Left renal cortex interstitium (tissue), 4 donors: ENCODE measurements at places on chromosomes 16 and 17.

- no peak for DNase-seq
These were observed 17.2 kb upstream of the ABR start for GRCh38 chr17:1196946-1197345.

DNA sequence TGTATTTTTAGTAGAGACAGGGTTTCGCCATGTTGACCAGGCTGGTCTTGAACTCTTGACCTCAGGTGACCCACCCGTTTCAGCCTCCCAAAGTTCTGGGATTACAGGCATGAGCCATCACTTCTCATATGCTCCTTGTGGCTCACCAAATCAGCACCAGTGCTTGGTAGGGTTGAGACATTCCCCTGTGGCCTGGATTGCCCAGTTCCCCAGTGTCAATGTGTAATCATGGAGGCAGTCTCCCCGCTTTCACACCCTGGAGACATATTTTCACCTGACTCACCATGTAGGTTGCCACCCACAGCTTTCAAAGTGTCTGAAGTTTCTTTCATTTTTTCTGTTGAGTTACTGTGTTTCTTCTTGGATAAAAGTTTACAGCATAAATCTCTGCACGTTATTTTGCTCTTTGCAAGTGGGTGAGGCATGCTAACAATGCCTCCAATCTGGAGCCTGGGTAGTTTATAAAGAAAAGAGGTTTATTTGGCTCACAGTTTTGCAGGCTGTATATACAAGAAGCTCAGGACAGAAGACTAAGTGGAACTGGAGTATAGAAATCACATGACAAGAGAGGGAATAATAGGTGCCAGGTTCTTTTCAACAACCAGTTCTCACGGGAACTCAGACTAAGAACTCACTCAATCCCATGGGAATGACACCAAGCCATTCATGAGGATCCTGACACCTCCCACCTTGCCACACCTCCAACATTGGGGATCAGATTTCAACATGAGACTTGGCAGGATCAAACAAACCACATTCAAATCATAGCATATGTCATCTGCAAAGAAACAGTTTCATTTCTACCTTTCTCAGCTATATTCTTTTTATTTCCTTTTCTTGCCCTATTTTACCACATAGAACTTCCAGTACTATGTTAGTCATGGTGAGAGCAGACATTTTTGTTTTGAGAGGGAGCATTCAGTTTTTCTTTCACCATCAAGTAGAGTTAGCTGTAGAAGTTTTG lies 113.2 kb downstream of the PHKB start:
- DNase-seq = no peak

GRCh38 chr17:51365090-51365489 lies 104.7 kb downstream of the UTP18 start:
- no peak for DNase-seq

DNA sequence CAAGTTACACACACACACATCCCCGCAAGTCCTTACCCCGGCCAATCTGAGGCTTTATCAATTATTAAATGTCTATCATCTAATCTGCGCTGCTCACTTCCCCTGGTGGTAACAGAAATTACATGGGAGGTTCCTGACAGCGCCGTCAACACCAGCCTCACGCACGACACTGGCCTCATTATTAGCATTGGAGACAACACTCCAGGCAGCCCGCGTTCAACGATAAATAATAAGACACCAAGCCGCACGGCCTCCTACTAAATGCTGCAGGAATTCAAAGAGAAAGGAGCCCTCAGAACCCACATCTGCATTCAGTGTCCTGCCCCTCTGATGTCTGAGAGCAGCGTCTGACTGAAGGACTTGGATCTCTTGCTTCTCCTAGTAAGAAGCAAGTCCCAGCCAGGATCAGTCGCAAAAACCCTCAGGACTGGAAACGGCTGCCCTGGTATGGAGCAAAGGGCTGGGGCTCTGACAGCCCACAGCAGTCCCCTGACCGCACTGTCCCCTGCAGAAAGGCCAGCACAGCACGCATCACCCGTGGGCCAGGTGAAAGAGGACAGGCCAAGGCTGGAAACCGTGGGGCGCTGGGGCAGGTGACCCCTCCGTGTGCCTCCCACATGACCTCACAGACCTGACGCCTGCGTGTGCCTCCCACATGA lies 7.6 kb upstream of the RPH3AL start:
- DNase-seq = no peak

GRCh38 chr17:63740464-63741142 lies 996 bp downstream of the STRADA start:
- no peak for DNase-seq

GRCh38 chr17:48463526-48463925 lies 33.5 kb upstream of the SKAP1 start:
- no peak for DNase-seq

DNA sequence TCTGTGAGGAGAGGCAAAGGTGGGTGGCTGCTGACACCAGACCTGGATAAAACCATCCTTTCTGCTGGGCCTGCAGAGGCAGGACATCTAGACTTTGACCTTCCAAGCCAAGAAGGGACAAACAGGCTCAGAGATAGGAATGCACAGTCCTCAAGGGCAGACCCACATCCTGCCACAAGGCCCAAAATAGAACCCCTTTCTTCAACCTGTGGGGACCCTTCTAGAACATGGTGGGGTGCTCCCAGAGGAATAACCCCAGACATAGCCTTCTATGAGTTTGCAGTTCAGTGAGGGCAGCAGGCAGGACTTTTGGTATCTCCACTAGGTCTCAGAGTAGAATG lies 3.8 kb upstream of the CBFB start:
- DNase-seq = no peak

DNA sequence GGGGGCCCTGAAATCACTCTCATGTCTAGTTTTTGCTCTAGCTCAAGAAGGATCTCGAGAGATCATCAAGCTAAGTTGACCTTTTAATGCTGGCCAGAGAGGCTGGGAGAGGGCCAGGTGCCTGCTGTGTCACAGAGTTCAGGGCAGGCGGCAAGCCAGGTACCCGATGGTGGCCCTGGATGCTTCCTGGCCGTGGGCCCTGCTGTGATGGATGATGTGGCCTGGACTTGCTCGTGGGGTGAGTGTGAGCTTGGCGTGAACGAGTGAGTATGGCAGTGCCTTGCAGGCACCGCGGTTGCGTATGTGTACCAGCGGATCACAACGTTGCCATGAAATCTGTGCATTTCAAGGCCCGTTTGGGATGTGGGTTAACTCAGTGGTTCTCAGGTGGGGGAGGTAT lies 7.4 kb downstream of the IRF8 start:
- DNase-seq = no peak

DNA sequence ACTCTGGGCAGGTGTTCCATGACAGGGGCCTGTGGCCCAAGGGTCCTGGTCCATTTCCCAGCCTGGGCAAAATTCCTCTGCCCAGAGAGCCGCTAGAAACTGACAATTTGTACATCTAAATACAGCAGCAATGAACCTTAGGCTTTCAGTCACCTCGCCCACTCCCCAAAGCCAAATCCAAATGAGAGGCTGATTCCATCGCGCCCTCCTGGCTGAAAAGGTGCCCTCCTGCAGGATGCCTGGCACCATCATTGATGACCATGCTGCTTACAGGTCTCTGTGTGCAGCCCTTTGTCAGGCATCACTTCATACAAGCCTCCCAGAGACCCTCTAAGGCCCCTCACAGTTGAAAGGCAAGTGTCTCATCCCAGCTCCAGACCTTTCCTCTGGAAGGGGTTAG lies 114.7 kb downstream of the C16orf78 start:
- no peak for DNase-seq

DNA sequence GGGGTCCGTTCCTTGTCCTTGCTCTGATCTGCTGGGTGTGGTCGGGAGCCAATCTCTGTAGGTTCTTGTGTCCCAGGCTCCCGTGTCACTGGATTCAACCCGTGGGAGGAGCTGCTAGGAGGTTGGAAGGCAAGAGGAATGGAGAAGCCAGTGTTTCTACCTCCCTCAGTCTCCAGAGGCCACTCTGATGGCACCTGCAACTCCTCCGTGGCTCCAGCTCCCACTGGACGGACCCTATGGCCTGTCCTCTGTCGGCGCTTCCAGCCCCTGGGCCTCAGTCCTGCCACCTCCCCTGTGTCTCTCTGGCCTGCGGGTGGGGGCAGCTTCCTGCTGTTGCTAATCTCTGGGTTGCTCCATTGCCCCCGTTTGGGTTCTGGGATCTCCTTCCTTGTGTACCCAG lies 71.1 kb downstream of the CMIP start:
- no peak for DNase-seq

DNA sequence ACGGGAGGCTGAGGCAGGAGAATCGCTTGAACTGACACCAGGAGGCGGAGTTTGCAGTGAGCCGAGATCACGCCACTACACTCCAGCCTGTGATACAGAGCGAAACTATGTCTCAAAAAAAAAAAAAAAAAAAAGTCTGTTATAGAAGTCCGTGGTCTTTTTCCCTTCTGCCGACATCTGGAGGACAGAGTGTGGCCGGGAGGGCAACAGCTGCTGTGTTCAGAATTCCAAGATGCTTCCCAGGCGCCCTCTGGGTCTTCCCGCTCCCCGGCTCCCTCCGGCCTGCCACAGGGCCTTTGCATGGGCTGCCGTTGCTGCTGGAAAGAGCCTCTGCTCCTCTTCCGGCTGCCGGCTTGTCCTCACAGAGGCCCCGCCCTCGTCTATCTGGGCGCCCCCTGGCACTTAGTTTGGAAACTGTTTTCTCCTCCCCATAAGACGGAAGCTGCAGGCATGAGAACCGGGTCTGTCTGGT lies 2.4 kb upstream of the CACNA1H start:
- DNase-seq = no peak

- DNase-seq = no peak
These were observed 10.0 kb upstream of the COPRS start for GRCh38 chr17:31869031-31869430.

DNA sequence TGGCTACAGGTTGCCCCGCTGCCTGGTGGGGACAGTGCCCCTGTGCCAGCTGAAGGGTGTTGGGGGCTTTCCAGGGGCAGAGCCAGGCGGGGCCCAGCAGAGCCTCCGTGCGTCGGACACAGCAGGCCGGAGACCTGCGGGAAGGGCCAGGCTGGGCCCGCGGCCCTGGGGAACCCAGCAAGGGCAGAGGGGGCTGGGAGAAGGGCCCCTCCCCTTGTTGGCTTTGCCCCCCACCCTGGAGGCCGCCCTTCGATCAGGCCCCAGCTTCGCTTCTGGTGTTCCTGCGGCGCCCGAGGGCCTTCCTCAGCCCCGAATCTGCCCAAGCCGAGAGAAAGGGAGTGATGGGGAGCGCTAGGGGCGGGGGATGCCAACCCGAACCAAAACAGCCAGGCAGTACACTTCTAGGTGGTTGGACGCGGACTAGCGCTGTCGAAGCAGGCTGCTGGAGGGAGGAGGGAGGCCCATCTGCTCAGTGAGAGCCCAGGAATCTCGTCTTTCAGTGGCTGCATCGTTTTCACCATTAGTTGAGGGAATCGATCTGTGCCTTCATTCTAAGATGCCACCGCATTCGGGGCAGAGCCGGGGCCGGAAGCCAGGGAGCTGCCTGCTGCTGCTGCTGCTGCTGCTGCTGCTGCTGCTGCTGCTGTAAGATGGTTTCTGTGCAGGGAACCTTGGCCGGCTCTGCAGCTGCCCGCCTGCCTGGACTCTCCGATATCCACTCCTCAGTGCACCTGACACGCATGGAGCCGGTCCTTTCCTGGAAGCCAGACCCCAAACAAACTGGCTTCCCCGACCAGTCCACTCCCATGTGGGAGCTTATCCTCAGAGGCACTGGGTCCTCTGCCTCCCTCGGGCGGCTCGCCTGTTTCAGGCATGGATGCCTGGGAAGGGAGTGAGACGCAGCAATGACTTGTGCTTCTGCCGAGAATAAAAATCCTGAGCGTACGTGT lies 1.7 kb downstream of the JPH3 start:
- no peak for DNase-seq

- DNase-seq = no peak
These were observed 2.6 kb upstream of the TMEM88 start for GRCh38 chr17:7852262-7852670.

- peak; percentile 59 for DNase-seq
These were observed 2.7 kb upstream of the SPG7 start for GRCh38 chr16:89505204-89506112.

DNA sequence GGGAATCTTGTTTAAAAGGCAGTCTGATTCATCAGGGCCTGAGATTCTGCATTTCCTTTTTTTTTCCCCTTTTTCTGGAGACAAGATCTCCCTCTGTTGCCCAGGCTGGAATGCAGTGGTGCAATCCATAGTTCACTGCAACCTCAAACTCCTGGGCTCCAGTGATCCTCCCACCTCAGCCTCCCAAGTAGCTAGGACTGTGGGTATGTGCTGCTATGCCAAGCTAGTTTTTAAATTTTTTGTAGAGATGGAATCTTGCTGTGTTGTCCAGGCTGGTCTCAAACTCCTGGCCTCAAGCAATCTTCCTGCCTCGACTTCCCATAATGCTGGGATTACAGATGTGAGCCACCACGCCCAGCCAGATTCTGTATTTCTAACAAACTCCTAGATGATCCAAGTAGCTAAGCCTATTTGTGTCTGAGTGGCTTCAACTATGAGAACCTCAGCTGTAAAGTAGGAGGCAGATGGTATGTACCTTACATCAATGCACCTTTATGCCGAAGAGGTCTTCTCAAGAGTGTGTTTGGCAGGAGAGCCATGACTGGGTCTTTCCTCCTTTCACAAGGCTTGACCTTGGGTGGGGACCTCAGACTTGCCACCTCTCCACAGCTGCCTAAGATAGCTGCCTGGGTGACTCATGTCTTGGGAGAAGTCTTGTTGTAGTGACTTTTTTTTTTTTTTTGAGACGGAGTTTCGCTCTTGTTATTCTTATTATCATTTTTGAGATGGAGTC lies 10.9 kb downstream of the LDAF1 start:
- DNase-seq = no peak
